ENCODE measurements at places on chromosomes 2 and 18. TPM values are rescaled to one million over a fixed set of nuclear protein-coding genes. Genes with fewer than 3 reads are reported as not detected.

Gene ALK
- not detected for total RNA-seq

Gene PLA2R1
- 2.2 TPM for total RNA-seq

Gene NPPC
- total RNA-seq: 0.45 TPM

Gene CDH2
- total RNA-seq: 39.4 TPM

Gene SPAST
- total RNA-seq: 12.8 TPM

Gene KDSR
- total RNA-seq: 36.4 TPM

Gene KIAA2012
- total RNA-seq: not detected

Gene BOK
- total RNA-seq: 27.5 TPM

Gene C1QL2
- total RNA-seq: 0.86 TPM

Gene ALPI
- total RNA-seq: not detected

Gene SP140
- total RNA-seq: not detected

Gene ZNF892
- 0.74 TPM for total RNA-seq

Gene TCF7L1
- 11.6 TPM for total RNA-seq

Gene MOGAT1
- total RNA-seq: not detected

Gene CAPN13
- 0.15 TPM for total RNA-seq

Gene GPR55
- total RNA-seq: not detected

Gene AOX1
- total RNA-seq: 5.4 TPM

Gene HTR2B
- total RNA-seq: not detected

Gene LCT
- 0.04 TPM for total RNA-seq

Gene PROKR1
- total RNA-seq: not detected

Gene ADAM23
- 9.9 TPM for total RNA-seq

Gene SH3BP4
- total RNA-seq: 41.1 TPM

Gene SCTR
- total RNA-seq: 0.15 TPM

Gene COPS7B
- 39.0 TPM for total RNA-seq

Gene TMSB10
- total RNA-seq: 9,999 TPM

Gene ODC1
- total RNA-seq: 205 TPM

Gene GPBAR1
- total RNA-seq: 0.33 TPM

Gene PARD3B
- total RNA-seq: 0.52 TPM

Gene CD28
- total RNA-seq: not detected

Gene ACVR1C
- total RNA-seq: 0.01 TPM

Gene ARHGAP28
- 0.05 TPM for total RNA-seq

Gene MAP2
- total RNA-seq: 1.2 TPM

Gene HJURP
- total RNA-seq: 56.5 TPM

Gene GPC1
- total RNA-seq: 245 TPM

Gene CYP27A1
- total RNA-seq: 0.18 TPM

Gene WDR35
- total RNA-seq: 15.0 TPM

Gene ARHGEF33
- total RNA-seq: 0.11 TPM

Gene GALNT3
- total RNA-seq: not detected

Gene ZAP70
- not detected for total RNA-seq

Gene C2orf15
- total RNA-seq: 0.58 TPM

Gene STARD6
- total RNA-seq: not detected

Gene CTNNA2
- 0.33 TPM for total RNA-seq

Gene RGPD4
- total RNA-seq: 0.07 TPM

Gene DSEL
- total RNA-seq: 0.53 TPM

Gene RBM44
- total RNA-seq: 0.09 TPM

Gene TWIST2
- 12.1 TPM for total RNA-seq

Gene DNER
- 14.0 TPM for total RNA-seq

Gene MPPE1
- 16.1 TPM for total RNA-seq

Gene SP140L
- 3.0 TPM for total RNA-seq

Gene RSAD2
- total RNA-seq: 0.19 TPM

Gene ABCG8
- not detected for total RNA-seq

Gene HAAO
- total RNA-seq: not detected

Gene RGPD5
- total RNA-seq: 8.8 TPM

Gene LYG2
- not detected for total RNA-seq

Gene DNAH6
- total RNA-seq: 0.01 TPM

Gene ASB3
- total RNA-seq: 11.1 TPM

Gene IL37
- total RNA-seq: not detected

Gene IL36RN
- total RNA-seq: 0.12 TPM

Measured in A549 treated with dexamethasone at 1 μM for 4 hours (cell line).